ENCODE measurements at places on chromosomes 16 and 17. TPM values are rescaled to one million over a fixed set of nuclear protein-coding genes. Genes with fewer than 3 reads are reported as not detected.

- DNase-seq: no peak
These were observed 23.0 kb downstream of the DNAH2 start for GRCh38 chr17:7740481-7741001.

Gene NACA2
- total RNA-seq: not detected

GRCh38 chr17:28030386-28030785 is 12.1 kb upstream of the NLK start:
- no peak for DNase-seq

DNA sequence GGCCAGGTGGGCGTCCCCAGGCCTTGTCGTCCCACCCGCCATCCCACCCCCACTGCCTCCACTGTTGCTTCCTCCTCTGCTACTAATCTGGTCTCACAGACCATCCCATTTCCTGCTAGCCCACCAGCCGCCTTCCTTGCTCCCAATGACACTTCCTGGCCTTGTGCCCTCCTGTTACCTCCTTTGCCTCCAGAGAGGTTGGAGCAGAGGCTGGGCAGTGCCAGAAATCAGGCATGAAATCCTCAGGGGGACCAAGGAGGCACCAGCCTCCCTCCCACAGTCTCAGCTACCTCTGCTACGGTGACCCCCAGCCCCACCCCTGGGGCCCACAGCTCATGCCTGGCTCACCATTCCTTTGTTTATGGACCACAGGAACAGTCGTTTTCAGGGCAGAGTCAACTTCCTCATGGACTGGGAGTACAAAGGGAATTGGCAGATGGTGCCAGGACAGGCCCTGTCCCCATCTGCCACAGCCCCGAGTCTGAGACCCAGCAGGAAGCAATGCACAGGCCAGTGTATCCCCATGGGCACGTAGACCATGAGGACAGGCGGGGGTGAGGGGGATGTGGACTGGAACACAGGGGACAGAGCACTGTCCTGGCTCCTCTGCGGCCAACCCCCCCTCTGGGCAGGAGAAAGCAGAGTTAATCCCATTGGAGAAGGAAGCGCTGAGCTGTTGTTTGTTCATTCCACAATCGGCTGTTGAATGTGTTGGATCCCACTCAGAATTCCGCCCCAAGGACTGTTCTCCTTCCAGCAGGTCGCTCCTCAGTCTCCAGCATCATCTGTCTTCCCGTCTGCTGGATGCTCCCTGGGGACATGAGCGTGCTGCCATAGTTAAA is 2.2 kb upstream of the CDH5 start:
- peak; percentile 91 for DNase-seq

GRCh38 chr16:49594153-49594552 is 220.5 kb downstream of the C16orf78 start:
- DNase-seq: no peak

DNA sequence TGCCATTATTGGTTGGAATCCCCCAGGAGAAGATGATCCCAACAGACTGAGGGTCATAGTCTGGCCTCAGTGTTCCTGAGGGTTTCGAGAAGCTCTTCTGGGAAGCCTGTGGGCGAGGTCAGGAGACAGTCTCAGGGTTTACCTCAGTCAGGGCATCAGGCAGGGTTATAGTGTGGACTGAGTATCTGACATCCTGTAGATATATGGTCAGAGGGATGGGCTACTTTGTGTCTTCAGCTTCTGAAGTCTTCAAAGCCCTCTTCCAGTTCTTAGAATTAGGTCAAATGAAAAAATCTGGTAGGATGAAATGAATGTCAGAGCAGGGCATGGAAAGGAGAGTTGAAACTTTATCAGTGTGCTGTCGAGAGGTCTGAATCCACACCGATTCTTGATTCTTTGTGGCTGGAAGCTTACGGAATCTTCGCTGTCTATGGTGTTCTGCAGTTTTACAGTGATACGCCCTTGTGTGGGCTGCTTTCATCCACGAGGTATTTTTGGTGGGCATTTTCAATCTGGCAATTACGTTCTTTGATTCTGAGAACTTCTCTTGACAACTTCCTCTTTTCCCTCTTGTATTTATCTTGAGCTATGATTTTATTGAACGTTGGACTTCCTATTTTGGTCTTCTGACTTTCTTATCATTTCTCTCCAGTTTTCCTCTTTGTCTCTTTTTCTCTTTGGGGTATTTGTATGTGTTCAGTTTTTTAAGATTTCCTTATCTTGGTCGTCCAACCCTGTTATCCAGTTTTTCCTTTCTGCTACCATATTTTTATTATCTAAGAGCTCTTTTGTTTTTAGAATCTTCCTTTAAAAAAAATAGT is 30.4 kb downstream of the BPTF start:
- DNase-seq: no peak

DNA sequence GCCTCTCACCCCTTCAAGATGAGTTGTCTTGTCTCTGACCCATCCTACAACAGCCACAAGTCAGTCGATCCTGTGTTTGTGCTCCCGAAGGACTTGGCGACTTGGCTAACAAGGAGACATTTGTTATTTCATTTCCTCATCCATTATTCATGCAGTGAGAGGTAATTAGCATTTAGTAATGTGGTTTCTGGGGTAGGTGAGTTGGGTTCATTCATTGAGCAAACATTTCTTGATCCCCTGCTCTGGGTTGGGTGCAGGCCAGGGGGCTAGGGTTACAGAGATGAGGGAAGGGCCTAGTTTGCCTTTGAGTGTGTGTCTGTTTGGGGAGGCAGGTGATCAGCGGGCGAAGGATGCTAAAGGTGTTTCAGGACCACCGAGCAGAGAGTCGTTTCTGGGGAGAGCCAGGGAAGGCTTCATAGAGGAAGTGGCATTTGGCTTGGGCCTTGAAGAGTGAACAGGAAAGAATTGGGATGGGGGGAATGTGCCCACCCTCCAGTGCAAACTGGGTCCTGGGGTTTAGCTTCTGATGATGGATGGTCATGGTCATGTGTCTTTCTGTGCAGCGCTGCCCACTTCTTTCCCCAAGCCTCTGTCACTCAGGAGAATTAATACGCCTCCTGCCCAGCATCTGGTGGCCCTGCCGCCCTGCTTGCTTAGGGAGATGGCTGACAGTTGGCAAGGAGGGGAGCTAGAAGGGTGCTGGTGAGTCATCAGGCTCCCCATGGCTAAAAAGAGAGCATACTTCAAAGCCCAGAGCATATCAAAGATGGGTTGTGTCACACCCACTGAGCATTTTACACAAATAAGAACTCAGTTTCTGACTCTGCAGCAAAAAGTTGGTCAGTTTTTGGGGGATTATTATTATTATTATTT is 38.5 kb downstream of the MSI2 start:
- no peak for DNase-seq

- no peak for DNase-seq
These were observed 16.2 kb downstream of the OTOP3 start for GRCh38 chr17:74951680-74952421.

GRCh38 chr16:11398851-11399250 is 53.6 kb downstream of the RMI2 start:
- DNase-seq: no peak

Gene CA5A
- not detected for total RNA-seq

Gene PDILT
- not detected for total RNA-seq

DNA sequence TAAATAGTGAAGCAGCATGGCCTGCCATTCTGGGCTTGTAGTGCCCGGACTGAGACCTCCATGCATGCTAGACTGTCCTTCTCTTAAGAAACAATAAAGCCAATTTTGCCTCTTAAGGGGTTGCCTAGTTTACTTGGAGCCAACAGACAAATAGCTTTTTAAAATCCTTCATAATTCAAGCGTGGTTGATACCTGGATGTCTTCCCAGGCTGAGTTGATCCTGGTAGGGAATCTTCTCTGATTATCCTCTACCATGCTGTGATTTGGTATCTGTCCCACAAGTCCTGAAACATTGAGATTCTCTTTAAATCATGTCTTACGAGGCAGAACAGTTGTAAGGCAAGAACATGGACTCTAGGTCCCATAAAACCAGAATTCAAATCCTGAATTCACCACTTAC is 359.6 kb upstream of the CCL2 start:
- no peak for DNase-seq

Gene MGAT5B
- total RNA-seq: 0.59 TPM

DNA sequence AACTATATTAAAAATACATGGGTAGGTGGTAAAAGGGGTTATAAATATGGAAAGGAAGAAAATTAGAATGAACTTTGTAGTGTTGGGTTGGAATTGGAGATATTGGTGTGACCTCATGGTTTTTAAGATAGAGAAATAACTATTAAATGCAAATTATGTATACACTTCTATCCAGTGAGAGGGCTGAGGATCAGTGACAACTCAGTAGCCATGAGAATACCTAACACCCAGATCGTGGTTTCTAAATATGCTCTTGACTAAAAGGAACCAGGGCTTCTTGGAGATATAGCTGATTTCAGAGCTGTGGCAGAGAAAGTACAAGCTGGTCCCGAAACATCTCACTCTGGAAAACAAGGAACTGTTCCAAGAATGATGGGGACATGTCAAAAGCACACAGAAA is 44.4 kb downstream of the SLC6A4 start:
- DNase-seq: no peak

DNA sequence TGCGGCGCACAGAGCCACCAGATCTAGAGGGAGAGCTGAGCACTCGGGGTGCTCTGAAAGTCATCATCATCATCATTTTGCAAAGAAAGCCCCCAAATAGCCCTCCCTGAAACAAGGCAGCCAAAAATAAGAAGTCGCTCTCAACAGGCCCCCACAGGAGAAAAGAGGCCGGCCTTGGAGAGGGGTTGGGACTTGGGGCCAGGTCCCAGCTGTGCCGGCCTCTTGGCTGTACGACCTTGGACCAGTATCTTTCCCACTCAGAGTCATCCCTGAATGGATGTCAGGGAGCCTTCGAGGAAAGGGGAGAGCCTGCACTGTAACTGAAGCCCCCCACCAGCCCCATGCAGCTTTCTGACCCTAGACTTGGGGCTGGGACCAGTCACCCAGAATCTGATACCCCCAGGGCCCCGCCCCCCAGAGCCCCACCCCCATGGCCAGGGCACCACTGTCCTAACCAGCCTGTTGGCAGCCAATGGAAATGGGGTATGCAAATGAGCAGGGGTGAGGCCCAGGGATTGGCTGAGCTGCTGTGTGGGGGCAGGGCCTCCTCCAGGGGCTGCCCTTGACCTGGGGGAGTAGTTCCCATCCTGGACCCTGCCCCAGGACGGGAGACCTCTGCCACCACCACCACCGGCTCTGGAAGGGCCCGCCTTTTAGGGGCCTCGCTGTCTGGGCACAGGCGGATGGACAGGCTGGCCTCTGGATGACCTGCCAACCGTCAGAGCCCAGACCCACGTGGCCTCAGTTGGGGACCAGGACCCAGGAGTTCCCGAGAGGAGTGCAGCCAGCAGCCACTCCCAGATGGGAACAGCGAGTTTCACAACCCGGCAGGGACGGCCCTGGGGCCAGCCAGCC is 15.4 kb downstream of the ZFPM1 start:
- peak; percentile 96 for DNase-seq

DNA sequence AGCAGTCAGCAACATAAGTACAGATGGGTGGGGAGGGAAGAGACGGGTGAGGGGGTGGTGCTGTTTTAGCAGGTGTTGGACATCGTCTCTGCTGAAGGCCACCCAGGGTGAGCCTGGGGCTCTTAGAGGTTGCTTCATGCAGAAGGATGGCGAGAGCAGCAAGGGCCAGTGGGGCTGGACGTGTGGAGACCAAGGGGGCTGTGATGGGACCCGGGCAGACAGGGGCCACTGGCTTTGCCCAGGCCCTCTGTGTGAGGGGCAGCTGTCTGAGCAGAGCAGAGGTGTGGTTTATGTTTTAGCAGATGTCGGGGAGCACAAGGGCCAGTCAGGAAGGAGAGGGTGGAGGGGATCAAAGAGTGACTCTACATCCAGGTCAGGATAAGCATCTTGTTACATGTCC is 4.8 kb downstream of the NARF start:
- peak; percentile 4 for DNase-seq

GRCh38 chr17:49016775-49017463 is 19.7 kb downstream of the IGF2BP1 start:
- DNase-seq: peak; percentile 96
